ENCODE measurements at places on chromosomes 4 and X.

DNA sequence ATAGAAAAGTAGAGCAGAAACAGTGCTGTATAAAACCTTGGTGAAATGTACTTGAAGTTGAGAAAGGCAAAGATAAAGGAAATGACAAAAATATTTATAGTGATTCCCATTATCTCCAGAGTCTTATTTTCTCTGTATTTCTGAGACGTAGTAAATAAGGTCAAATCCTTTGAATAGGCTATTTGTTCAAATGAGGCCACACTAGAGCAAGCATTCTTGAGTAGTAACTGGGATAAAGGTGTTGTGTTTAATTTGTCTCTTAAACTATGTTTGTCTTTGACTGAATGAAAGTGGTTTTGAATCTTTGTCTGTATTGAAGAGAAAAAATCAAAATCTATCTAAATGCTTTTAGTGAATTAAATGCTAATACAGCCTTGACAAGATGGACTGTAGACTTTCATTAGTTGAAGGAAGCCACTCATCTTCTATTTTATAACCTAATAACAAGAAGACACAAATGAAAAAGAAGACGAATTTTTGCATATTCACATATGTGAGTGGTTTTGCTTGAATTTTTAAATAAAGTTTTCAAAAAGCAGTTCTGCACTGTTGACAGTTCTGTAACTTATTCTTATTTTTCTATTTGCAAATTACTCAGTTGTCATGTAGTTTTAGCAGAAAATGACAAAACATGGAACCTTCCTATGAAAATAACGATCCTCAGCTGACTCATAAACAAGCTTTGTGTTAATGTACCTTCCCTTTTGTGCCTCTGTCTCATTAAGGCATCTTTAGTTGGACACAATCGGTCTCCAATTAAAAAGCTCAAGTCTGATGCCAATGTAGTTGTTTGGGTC lies 94.8 kb upstream of the PCDH18 start:
- DNase-seq, result no peak

GRCh38 chr4:134906404-134907023 lies 704.9 kb upstream of the PABPC4L start:
- no peak for DNase-seq

GRCh38 chr4:74118600-74119338 lies 19.8 kb upstream of the CXCL2 start:
- no peak for DNase-seq

GRCh38 chr4:113316879-113317278 lies 267.4 kb downstream of the ANK2 start:
- DNase-seq, result peak; percentile 3

GRCh38 chr4:88610771-88611170 lies 18.5 kb downstream of the HERC3 start:
- peak; percentile 5 for DNase-seq

GRCh38 chrX:69138512-69138911 lies 26.7 kb downstream of the PJA1 start:
- DNase-seq, result no peak

GRCh38 chrX:21959362-21960051 lies 19.0 kb downstream of the SMS start:
- no peak for DNase-seq

GRCh38 chr4:183532821-183533220 lies 28.0 kb downstream of the ING2 start:
- no peak for DNase-seq

DNA sequence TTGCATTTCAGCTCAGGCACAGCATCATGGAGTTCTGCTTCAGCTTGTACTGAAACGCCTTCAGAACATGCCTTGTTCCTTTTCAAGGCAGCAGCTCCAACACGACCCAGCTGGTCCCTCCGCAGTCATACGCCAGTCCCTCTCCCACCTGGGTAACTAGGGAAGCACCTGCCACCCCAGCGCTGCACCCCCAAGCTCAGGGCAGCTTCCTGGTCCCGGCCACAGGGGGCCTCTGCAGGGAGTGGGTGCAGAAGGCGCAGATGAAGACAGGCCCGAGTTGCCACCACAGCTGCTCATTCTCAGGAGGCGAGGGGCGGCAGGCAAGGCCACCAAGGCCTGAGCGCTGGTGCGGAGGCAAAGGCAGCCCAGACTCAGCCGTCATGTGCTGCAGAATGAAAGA lies 21.8 kb downstream of the WDR1 start:
- no peak for DNase-seq

- DNase-seq, result no peak
Measured at GRCh38 chrX:30615229-30615628, 37.7 kb upstream of the TASL start.

DNA sequence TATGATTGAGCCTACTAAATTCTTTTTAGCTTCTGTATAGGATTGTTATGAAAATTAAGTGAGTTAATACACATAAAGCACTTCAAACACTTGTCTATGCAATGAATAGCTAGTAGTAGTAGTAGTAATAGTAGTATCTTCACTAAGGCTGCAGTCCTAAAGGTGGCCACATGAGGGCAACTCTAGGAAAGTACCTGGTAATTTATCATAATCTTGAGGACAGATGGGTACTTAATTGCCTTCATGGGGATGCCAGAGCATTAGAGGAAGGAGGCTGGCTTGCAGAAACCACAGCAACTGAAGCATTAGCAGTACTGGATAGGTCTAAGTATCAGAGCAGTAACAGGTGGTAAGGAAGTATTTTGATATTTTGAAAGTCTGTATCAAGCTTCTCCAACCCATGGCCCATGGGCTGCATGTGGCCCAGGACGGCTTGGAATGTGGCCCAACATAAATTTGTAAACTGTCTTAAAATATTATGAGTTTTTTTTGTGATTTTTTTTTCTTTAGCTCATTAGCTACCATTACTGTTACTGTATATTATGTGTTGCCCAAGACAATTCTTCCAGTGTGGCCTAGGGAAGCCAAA lies 17.3 kb downstream of the NIPAL1 start:
- DNase-seq, result no peak

- no peak for DNase-seq
Measured at GRCh38 chr4:42428036-42428435, 30.7 kb downstream of the SHISA3 start.

DNA sequence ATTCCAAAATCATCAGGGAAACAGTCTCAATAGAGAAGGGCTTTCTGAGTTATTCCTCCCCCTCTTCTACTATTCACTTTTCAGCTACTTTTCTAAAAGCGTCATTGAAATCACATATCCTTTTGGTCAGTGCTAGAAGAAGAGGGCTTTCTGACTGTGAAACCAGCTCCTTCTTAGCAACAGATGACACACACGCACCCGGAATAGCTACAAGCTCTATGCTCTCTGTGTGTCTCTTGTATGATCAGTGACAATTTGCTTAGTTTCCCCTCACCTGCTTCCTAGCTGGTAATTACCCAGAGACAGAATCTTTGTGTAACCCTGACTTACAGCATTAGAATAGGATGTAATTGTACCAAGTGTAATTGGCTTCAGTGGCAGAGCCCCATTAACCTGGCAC lies 268.1 kb upstream of the SLITRK2 start:
- DNase-seq, result no peak

GRCh38 chrX:2967998-2968909 lies 38.1 kb upstream of the ARSH start:
- DNase-seq, result peak; percentile 21

DNA sequence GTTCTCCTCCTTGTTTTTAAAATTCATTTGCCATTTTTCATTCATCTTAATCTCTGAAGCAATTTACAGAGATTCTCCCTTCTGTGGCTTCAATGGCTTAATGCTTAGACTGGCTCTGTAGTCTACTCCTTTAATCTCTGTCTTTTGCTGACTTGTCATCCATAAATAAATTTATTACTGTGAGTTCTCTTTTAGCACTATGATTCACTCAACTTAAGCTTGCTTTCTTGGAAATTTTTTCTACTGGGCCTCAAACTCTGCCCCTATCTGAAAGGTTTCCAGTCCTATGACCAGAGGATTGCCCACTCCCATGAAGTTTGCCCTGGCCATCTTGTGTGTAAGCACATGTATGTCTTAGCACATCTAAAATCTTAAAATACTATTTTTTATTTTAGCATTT lies 251.1 kb downstream of the DCLK2 start:
- DNase-seq, result no peak
